Stomach (tissue), 19 donors: ENCODE measurements at places on chromosomes 1 and 21.

DNA sequence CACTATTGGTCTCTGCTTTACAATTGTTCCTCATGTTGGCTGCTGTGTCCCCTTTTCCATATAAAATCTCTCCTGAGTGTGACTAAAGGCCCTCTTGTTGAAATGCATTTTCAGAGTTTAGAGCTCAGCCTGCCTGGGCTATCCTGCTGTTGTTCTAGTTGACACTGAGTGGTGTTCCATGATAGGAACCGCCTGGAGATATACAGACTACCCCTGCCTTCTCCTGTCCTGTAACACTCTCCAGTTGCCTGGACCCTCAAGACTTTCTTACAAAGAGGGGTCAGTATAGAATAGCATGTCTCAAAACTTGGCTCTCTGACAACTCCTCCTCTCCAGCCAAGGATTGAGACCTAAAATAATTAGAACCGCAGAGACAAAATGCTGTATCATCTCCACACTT is 152.0 kb upstream of the POU3F1 start:
- DNase-seq, result peak; percentile 12

- no peak for DNase-seq
These were observed 696.8 kb upstream of the NCAM2 start for GRCh38 chr21:20301395-20301794.

GRCh38 chr1:203188686-203189232 is 2.3 kb upstream of the CHI3L1 start:
- DNase-seq, result no peak

GRCh38 chr1:67664048-67664447 is 21.0 kb upstream of the GADD45A start:
- DNase-seq, result no peak

DNA sequence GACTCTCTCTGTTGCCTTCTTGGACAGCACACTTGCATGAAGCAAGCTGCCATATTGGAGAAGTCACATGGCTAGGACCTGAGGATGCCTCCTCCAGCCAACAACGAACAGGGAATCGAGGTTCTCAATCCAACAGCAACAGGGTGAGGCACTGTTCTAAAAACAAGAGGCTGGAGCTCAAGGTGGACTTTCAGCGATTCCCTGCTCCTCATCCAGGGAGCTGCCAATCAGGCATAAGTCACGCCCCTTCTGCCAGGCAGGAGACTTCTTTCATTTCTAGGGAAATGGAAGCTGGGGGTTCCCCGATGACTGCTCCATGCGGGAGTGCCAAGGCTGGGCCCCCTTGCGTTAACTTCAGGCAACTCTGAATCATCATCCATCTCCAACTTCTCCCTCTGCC is 22.7 kb upstream of the IFNAR1 start:
- DNase-seq, result no peak

DNA sequence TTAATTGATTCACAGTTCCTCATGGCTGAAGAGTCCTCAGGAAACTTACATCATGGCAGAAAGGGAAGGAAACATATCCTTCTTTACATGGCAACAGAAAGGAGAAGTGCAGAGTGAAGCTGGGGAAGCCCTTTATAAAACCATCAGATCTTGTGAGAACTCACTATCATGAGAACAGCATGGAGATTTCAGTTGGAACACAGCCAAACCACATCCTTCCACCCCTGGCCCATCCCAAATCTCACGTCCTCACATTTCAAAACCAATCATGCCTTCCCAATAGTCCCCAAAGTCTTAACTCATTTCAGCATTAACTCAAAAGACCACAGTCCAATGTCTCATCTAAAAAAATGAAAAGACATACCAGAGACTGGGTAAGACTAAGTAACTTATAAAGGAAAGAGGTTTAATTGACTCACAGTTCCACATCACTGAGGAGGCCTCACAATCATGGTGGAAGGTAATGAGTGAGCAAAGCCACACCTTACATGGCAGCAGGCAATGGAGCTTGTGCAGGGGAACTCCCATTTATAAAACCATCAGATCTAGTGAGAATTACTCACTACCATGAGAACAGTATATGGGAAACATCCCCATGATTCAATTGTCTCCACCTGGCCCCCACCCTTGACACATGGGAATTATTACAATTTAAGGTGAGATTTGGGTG is 105.2 kb downstream of the MRPL39 start:
- no peak for DNase-seq
